ENCODE measurements at places on chromosomes 3 and 15. TPM values are rescaled to one million over a fixed set of nuclear protein-coding genes. Genes with fewer than 3 reads are reported as not detected.

- H3K27ac ChIP-seq, result no peak overlapping the region
- H3K4me3 ChIP-seq, result no peak overlapping the region
- H3K36me3 ChIP-seq, result no peaks in the 10 kb centered on the region
- no peak for DNase-seq
- H3K27me3 ChIP-seq, result no peaks in the 10 kb centered on the region
Measured at GRCh38 chr3:153513236-153513635, 351.2 kb downstream of the RAP2B start.

DNA sequence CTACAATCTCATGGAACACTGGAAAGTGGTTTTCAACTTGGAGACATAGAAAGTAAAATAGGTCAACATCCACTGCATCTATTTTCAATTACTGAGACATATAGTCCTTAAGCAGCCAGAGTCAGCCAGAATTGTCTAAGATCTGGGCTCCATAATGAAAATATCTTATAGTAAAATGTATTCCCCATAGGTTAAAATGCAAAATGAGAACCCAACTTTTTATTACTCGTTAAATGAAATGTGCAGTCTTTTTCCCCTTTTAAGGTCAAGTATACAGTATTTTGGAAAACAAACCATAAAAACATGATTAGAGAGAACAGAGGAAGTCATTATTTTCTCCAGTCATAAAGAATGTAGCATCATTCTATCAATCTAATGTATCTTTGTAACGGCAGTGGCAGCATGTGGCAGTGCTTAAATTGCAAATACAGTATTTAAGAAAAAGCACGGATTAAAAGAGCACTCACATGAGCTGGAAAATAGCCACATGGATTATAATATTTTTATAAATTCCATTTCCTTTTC, 64.4 kb upstream of the CPB1 start:
- no peak overlapping the region for H3K27ac ChIP-seq
- no peak overlapping the region for H3K4me3 ChIP-seq
- no peaks in the 10 kb centered on the region for H3K4me1 ChIP-seq
- no peaks in the 10 kb centered on the region for H3K36me3 ChIP-seq

The PP2D1 gene
- total RNA-seq, result not detected

- H3K4me1 ChIP-seq, result no peaks in the 10 kb centered on the region
- H3K27me3 ChIP-seq, result no peaks in the 10 kb centered on the region
- no peak overlapping the region for H3K27ac ChIP-seq
- no peak overlapping the region for H3K4me3 ChIP-seq
Measured at GRCh38 chr3:18649666-18650363, 224.7 kb upstream of the SATB1 start.

DNA sequence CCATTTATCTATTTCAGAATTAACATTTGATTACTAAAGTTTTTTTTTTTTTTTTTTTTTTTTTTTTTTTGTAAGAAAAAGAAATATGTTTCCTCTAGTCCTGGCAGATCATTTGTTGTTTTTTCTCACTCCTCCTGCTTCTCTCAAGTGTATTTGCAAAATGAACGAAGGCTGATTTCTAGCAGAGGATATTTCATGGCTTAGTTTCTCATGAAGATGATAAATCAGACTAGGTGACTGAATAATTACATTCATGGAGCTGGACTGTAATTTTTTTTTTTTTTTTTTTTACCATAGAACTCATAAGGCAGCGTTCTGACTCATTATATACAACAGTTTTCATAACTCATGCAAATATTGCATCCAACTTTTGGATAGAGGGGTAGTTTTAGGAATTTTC, 332.5 kb upstream of the SEMA6D start:
- no peak overlapping the region for H3K4me3 ChIP-seq
- H3K36me3 ChIP-seq, result no peaks in the 10 kb centered on the region
- no peaks in the 10 kb centered on the region for H3K27me3 ChIP-seq

- DNase-seq, result no peak
- H3K27me3 ChIP-seq, result no peaks in the 10 kb centered on the region
- H3K4me1 ChIP-seq, result no peaks in the 10 kb centered on the region
- no peak overlapping the region for H3K27ac ChIP-seq
Measured at GRCh38 chr3:81554801-81555200, 206.6 kb downstream of the GBE1 start.

- no peak for DNase-seq
- H3K4me1 ChIP-seq, result no peaks in the 10 kb centered on the region
- H3K4me3 ChIP-seq, result no peak overlapping the region
- H3K27me3 ChIP-seq, result no peaks in the 10 kb centered on the region
- H3K36me3 ChIP-seq, result no peaks in the 10 kb centered on the region
Measured at GRCh38 chr3:139482206-139482605, 5.9 kb upstream of the RBP2 start.

The CYP8B1 gene
- not detected for total RNA-seq

GRCh38 chr15:84081391-84082168, 154.0 kb upstream of the GOLGA6L4 start:
- H3K36me3 ChIP-seq, result no peaks in the 10 kb centered on the region
- DNase-seq, result no peak
- peaks cover 4% of the 10 kb centered on the region for H3K27me3 ChIP-seq
- H3K27ac ChIP-seq, result no peak overlapping the region
- no peaks in the 10 kb centered on the region for H3K4me1 ChIP-seq

The IFT122 gene
- total RNA-seq, result 40.7 TPM

- H3K27me3 ChIP-seq, result no peaks in the 10 kb centered on the region
- no peak overlapping the region for H3K27ac ChIP-seq
- no peaks in the 10 kb centered on the region for H3K4me1 ChIP-seq
- DNase-seq, result peak; percentile 23
Measured at GRCh38 chr3:101803173-101803782, 24.3 kb downstream of the NXPE3 start.

The AQP9 gene
- 1.6 TPM for total RNA-seq

DNA sequence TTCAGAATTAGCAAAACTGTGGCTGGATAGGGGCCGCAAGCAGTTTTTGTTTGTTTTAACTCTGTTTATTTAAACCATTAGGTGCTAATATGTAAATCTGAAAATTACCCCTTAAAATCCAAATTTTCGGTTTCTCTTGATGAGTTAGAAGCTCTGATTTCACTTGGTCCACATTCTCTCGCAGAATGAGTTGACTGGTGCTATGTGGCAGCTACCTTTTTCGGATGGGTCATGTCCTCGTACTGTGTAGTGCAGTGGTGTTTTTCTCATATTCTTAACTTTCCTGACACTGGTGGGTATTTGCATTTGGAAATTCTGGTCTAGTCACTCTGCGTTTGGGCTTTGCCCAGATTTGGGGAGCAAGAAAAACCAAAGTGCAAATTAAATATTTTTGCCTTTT, 87.1 kb downstream of the DIPK2A start:
- DNase-seq, result no peak
- H3K4me3 ChIP-seq, result no peak overlapping the region
- no peaks in the 10 kb centered on the region for H3K27me3 ChIP-seq
- no peak overlapping the region for H3K27ac ChIP-seq
- no peaks in the 10 kb centered on the region for H3K4me1 ChIP-seq

DNA sequence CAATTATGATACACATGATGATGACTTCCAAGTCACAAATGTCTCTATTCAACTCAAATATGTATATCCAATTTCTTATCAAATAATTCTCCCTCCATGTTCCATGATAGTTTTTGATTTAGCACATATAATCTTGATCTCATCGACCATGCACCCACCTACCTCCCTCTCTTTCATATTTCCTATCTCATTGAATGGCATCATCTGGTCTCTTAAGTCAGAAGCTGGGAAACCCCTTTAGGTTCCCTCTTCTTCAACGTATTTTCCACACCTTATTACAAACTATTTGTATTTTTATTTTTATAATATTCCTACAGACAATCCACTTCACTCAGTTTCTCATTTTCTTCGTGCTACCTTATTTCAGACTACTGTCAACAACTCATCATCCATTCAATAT, 56.9 kb upstream of the DPH6 start:
- no peak overlapping the region for H3K27ac ChIP-seq
- H3K4me1 ChIP-seq, result no peaks in the 10 kb centered on the region
- H3K4me3 ChIP-seq, result no peak overlapping the region
- no peaks in the 10 kb centered on the region for H3K27me3 ChIP-seq

DNA sequence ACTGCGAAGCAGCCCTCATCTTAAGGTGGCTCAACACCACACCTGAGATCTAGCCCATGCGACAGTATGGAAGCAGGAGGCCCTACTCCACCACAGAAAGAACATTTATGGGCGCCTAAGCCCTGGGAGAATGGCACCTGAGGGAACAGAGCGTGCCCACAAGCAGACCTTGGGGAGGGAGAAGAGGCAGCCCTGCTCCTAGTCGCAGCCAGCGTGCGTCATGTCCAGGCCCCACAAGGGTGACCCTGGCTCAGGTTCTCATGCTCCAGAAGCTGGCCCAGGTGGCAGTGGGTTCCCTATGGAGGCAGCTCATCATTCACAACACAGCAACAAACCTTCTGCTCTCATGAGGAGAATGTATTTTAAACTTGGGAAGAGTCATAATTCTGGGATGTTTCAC, 19.3 kb upstream of the ANPEP start:
- H3K27me3 ChIP-seq, result no peaks in the 10 kb centered on the region
- no peak for DNase-seq
- H3K27ac ChIP-seq, result no peak overlapping the region
- H3K4me3 ChIP-seq, result no peak overlapping the region

DNA sequence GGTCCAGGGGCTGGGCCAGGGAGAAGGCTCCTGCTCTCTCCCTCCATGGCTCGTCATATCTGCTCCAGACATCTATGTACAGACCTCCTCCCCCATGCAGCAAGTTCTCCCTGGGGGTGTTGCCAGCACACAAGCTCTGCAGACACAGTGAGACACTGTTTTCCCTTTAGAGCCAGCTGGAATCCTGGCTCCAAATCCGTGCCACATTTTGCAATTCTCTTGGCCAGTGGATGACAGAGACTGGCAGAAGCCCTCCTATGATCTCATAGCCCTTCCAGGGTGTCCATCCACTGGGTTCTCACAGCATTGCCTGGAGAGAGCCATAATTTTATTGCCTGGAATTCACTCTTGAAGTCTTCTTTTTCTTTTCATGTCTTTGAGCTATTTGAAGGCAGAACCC, 203.9 kb downstream of the TLE3 start:
- no peak overlapping the region for H3K27ac ChIP-seq
- no peaks in the 10 kb centered on the region for H3K36me3 ChIP-seq
- peak; percentile 5 for DNase-seq
- H3K27me3 ChIP-seq, result no peaks in the 10 kb centered on the region
- no peaks in the 10 kb centered on the region for H3K4me1 ChIP-seq

DNA sequence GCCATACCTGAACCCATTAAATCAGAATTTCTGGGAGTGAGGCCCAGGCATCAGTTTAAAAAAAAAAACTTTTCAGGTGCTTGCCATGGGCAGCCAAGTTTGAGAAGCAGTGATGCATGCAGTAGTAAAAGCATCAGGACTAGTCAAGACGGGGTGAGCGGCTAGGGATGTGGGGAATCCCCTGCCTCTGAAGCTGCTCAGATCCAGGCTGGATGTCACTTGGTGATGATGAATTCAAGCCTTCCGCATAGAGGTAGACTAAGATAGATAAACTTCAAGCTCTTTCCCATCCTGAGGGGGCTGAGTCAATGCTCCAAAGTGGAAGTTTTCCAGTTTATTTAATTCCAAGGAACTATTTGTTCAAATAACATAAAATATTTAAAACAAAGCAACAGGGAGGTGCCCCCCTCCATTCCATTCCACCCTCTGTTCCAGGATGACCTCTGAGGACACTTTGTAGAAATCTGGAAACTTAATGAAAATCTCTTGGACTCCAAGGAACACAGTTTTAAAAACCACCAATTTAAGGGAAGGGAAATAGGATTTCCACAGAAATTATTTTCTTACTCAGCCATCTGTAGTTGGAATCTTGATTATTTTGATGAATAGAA, 100.4 kb upstream of the NR2E3 start:
- DNase-seq, result peak; percentile 45
- no peaks in the 10 kb centered on the region for H3K27me3 ChIP-seq
- no peak overlapping the region for H3K4me3 ChIP-seq
- H3K27ac ChIP-seq, result no peak overlapping the region
- no peaks in the 10 kb centered on the region for H3K36me3 ChIP-seq
- peaks cover 7% of the 10 kb centered on the region for H3K4me1 ChIP-seq

The DAPK2 gene
- 102 TPM for total RNA-seq

DNA sequence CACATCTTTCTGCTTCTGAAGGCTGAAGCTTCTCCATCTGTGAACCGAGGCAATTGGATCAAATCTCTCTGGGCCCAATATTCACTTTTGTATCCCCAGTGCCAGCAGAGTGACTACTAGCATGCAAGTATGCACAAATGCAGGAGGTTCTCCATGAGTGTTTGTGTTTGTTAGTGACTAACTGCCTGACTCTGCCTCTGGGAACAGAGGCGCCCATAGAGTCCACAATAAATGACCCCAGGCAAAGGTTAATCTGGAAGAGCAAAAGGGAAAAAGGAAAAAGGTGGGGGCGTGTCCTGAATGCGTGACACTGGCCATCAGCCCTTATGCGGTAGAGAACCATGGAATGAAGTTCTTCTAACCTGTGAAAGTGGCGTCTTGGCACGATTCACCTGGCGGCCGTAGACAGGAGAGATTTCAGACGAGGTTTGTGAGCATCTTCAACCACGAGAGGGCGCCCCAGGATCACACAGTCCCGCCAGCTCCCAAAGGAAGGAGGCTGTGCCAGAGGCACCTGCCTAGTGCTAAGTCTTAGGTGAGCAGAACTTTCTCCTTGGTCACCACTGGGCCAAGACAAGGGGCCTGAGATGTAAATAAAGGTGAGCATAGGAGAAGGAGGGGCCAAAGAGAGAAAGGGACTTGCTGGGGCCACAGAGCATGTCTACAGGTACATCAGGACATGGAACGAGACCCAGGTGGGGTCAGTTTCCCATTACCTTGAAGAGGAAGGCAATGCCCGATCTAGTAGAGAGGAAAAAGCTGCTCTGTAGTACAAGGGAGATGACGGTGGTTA, 44.2 kb downstream of the RBPMS2 start:
- H3K36me3 ChIP-seq, result no peaks in the 10 kb centered on the region
- H3K27me3 ChIP-seq, result no peaks in the 10 kb centered on the region
- H3K4me1 ChIP-seq, result no peaks in the 10 kb centered on the region
- no peak overlapping the region for H3K4me3 ChIP-seq

The SYNPR gene
- total RNA-seq, result not detected

Data from thyroid gland (tissue), 4 donors.